ENCODE measurements at places on chromosomes 4 and X.

DNA sequence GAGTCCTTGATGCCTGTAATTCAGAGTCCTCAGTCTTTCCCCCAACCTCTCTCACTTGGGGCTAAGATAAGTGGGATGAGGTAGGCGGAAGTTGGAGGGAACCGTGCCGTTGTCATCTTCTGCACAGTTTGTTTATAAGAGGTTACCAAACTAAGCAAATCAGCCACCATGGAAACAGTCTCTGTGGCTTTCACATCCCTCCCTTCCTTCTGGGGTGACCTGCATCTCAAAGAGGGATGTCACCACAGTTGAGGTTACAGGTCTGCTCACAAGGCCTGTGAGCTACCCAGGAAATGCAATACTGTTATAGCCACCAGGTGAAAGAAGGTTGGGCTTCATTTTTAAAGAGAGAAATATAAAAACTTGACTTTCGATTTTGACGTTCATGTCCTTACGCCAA lies 26.3 kb downstream of the RTL5 start:
- no peak for DNase-seq

DNA sequence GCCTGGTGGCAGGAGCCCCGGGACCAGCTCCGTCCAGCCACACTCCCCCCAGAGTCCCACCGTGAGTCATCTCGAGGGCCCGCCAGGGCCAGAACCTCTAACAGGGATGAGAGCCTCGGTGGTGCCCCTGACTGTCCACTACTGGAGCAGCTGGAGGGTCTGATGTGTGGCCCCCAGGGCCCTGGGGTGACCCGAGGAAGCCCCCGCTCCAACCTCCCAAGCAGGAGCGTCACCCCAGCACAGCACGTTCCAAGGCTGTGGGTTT lies 135.9 kb upstream of the NKX1-1 start:
- DNase-seq = no peak

- no peak for DNase-seq
Measured at GRCh38 chrX:71366674-71367256, 608 bp downstream of the TAF1 start.

- DNase-seq = no peak
Measured at GRCh38 chr4:114087596-114088230, 108.3 kb upstream of the ARSJ start.

GRCh38 chrX:43633757-43634156 lies 22.3 kb upstream of the MAOA start:
- no peak for DNase-seq

GRCh38 chrX:148535639-148536038 lies 35.2 kb downstream of the AFF2 start:
- no peak for DNase-seq

- no peak for DNase-seq
Measured at GRCh38 chr4:144903953-144904711, 193.9 kb downstream of the ANAPC10 start.

DNA sequence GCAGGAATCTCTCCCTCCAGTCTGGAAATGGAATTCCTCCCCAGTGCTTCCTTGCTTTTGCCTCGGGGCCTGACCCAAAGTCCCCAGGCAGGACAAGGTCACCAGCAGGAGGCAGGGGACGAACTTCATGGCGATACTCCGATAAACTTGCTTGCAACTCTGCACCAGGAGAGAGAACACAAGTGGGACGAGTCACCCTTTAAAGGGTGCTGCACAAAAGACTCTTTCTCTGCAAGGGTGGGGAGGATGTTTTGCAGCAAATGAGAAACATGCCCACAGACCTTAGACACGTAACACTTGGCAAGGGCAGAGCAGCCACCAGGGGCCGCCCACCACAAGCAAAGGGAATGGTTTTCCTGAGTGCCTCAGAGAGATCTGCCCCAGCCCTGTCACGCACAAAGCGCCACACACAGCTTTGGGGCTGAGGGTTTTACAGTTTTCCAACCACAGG lies at the start of gene FGFBP2:
TSS of gene FGFBP2 (minus strand) at position 175 of the 451 bp plus-strand sequence. CDS start at position 129, 46 bp downstream.
- DNase-seq = no peak

GRCh38 chrX:154784149-154784995 lies 20.9 kb downstream of the MPP1 start:
- DNase-seq = no peak

- DNase-seq = no peak
Measured at GRCh38 chr4:106062452-106062875, 167.2 kb downstream of the NPNT start.

DNA sequence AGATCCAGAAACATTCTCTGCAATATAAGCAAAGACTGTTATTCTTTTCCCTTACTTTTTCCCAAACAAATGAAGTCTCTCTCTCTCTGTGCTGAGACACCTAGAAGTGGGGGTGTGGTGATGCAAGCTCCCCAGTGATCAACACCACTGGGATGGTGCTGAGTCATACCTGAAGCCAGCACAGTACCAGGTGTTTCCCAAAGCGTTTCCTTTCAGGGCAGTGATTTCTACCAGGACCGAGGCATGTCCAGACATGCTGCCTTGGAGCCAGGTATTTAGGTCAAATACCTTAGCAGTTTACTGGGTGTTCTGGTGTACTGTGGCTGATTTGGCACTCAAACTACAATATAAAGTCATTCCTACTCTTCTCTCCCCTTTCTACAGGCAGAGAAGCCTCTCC lies 726.5 kb downstream of the FAM133A start:
- no peak for DNase-seq

GRCh38 chrX:154800478-154801210 lies 4.6 kb downstream of the MPP1 start:
- DNase-seq = no peak

GRCh38 chr4:52586069-52586468 lies 73.0 kb downstream of the USP46 start:
- no peak for DNase-seq

DNA sequence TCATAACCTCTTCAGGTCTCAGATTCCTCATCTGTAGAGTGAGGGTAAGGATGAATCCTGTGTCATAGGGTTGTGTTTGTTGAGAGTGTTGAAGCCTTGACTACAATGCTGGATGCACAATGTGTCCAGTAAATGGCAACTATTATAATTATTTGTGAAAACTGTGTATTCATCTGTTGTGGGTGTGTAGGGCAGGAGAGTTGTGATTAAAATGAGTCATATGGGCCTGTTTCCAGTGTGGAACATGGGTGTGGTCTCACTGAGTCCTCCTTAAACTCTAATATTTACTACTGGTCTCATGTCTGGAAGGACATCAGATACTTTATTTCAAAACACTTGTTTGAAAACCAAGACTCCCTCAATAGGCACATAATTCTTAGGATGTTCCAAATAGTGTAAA lies 208.5 kb upstream of the CASK start:
- DNase-seq = no peak

DNA sequence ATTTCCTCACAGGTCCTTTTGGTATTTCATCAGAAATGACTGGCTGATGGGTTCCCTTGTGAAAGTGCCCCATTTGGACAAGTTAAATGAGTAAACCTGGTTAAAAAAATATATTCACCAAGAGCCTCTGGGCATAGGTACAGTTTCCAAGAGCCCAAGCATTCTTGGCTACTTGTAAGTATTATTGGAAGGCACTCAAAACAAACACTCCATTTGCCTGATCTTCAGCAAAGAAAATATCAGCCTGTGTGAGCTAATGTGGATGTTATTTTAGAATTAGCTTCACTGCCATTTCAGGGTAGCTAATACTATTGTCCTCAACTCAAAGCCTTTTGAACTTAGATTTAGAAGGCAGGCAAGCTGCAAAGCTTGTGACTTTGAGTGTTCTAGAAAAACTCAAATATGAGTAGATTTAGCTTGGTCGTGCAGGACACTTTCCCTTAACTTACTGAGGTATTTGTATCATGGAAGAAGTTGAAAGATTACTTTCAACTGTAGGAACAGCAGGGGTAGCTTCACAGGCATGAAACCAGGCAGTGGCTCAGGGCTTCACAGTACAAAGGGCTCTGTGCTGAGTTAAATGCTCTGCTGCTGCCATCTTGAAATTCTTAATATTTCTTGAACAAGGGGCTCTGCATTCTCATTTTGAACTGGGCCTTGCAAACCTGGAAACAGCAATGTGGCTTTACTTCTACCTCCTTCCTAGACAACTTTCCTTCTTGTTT lies 177.2 kb downstream of the AMELX start:
- no peak for DNase-seq

DNA sequence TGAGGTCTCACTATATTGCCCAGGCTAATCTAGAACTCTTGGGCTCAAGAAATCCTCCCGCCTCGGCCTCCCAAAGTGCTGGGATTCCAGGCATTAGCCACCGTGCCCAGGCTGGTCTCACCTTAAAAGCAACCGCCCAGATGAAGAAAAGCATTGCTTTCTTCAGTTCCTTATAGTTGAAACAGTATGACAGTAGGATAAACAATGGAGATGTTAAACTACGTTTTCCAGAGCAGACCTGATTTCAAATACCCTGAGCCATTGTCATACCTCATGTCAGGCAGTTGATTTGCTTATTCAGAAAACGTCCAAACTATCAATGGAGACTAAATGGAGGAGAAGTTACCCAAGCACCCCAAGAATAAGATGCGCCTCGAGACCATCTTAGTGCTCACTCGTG lies 26.3 kb upstream of the TMEM131L start:
- DNase-seq = no peak

DNA sequence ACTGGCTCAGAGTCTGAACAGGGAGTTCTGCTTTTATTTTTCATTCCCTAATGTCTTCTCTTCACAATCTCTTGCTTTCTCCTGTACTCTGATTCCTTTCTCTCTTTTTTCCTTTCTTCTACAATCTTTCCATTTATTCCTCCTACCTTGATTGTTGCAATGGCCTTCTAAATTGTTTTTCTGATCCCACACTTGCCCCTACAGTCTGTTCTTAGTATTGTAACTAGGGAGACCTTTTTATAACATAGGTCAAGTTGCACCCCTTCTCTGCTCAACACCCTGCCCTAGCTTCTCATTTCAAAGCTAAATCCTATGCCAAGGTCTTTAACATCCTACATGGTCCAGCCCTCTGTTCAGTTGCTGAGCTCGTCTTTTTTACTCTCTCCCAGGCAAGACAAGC lies 277.9 kb downstream of the GBA3 start:
- DNase-seq = no peak

- no peak for DNase-seq
Measured at GRCh38 chr4:158885564-158885963, 116.7 kb downstream of the FNIP2 start.

DNA sequence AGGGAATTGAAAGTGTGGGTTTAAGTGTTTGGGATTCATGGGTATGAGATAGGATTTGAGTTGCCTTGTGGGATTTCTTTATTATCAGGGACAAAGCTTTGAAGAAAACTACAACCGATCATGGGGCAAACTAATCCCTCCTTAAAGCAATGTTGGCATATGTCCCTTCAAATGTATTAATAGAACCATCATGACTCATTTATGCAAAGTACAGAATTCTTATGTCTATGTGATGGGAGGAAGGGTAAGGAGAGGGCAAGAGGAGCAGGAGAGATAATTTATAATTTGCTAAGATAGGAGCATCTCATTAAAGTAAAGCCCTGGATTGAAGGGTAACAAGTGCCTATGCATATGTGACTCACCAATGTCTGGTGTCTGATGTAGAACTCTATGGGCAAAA lies 94.2 kb downstream of the PHEX start:
- no peak for DNase-seq

DNA sequence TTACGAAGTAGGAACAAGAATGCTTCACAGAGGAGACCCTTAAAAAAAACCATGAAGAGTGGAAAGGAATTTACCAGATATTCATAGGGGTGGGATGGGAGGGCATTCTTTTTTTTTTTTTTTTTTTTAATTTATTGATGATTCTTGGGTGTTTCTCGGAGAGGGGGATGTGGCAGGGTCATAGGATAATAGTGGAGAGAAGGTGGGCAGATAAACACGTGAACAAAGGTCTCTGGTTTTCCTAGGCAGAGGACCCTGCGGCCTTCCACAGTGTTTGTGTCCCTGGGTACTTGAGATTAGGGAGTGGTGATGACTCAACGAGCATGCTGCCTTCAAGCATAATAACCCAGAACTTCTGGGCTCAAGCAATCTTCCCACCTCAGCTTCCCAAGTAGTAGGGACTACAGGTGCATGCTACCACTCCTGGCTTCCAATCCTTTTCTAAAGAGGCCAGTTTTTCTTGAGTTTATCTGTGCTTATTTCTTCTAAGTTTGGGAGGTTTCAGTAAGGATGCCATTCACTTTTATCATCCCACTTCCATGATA lies 65.9 kb upstream of the OGT start:
- DNase-seq = no peak

- DNase-seq = no peak
Measured at GRCh38 chr4:58776627-58777026, 1666.4 kb upstream of the IGFBP7 start.

DNA sequence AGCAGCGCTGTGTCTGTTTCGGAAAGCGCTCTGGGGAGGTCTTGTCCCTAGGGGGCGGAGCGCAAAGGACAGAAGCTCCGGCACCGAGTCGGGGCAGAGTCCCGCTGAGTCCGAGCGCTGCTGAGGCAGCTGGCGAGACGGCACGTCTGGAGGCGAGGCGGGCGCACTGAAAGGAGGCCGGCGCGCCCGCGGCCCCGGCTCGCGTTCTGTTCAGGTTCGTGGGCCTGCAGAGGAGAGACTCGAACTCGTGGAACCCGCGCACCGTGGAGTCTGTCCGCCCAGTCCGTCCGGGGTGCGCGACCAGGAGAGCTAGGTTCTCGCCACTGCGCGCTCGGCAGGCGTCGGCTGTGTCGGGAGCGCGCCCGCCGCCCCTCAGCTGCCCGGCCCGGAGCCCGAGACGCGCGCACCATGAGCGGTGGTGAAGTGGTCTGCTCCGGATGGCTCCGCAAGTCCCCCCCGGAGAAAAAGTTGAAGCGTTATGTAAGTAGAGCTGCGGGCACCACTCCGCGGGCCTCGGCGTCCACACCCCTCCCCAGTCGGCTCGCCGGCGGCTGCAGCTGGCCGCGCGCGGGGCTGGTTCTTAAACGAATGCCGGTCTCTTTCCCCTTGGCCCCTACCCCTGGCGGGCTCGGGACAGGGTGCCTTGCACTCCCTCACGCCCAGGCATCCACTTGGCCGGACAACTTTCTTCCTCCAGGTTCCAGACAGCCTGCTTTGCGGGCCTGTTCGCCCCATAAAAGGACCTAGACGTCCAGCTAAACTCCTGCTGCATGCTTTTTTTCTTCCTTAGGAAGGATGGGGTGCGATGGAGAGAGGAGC lies at the start of gene GAB1:
TSS of gene GAB1 (plus strand) at position 96 of the 819 bp plus-strand sequence. CDS start at position 409, 313 bp downstream.
- DNase-seq = no peak

GRCh38 chr4:26179316-26179760 lies 141.5 kb upstream of the RBPJ start:
- DNase-seq = no peak

DNA sequence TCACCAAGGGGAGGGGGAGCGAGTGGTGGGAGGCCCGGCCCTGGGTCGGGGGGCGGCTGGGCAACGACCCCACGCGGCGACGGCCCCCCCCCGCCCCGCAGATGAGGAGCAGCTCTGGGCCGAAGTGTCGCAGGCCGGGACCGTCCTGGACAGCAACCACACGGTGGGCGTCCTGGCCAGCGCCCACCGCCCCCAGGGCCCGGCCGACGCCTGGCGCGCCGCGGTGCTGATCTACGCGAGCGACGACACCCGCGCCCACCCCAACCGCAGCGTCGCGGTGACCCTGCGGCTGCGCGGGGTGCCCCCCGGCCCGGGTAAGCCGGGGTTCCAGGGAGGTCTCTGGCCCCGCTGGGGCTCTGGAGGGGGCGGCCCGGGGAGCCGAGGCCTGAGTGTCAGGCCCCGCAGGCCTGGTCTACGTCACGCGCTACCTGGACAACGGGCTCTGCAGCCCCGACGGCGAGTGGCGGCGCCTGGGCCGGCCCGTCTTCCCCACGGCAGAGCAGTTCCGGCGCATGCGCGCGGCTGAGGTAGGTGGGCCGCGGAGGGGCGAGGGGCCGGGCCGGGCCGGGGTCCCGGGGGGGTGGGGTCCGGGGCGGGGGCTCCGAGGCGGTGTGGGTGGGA lies 8.7 kb upstream of the FGFRL1 start:
- DNase-seq = no peak

GRCh38 chrX:39869846-39870601 lies 227.7 kb downstream of the BCOR start:
- no peak for DNase-seq
